ENCODE measurements at places on chromosomes 12 and 14. TPM values are rescaled to one million over a fixed set of nuclear protein-coding genes. Genes with fewer than 3 reads are reported as not detected.

- no peak for DNase-seq
These were observed 27.9 kb upstream of the HECTD1 start for GRCh38 chr14:31235462-31235861.

The ZNF385A gene
- 14.4 TPM for total RNA-seq

The LMNTD1 gene
- total RNA-seq, result not detected

DNA sequence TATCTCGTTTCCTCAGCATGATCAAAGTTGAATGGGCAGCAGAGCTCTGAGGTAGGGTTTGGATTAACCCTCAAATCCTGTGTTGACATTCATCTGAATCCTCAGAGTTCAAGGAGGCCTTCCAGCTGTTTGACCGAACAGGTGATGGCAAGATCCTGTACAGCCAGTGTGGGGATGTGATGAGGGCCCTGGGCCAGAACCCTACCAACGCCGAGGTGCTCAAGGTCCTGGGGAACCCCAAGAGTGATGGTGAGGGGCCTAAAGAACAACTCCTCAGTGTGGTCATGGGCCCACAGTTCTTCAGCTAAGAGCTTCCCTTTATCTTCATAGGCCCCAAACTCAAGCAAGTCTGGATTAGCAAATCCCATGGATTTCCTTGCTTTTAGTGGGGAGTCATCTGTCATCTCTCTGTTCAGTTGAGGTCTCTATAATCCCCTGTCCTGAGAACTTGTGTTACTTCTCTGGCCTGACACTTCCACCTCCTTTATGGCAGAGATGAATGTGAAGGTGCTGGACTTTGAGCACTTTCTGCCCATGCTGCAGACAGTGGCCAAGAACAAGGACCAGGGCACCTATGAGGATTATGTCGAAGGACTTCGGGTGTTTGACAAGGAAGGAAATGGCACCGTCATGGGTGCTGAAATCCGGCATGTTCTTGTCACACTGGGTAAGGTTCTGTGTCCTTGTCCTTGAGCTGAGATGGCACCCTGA is 1.5 kb downstream of the MYL6 start:
- no peak for DNase-seq

DNA sequence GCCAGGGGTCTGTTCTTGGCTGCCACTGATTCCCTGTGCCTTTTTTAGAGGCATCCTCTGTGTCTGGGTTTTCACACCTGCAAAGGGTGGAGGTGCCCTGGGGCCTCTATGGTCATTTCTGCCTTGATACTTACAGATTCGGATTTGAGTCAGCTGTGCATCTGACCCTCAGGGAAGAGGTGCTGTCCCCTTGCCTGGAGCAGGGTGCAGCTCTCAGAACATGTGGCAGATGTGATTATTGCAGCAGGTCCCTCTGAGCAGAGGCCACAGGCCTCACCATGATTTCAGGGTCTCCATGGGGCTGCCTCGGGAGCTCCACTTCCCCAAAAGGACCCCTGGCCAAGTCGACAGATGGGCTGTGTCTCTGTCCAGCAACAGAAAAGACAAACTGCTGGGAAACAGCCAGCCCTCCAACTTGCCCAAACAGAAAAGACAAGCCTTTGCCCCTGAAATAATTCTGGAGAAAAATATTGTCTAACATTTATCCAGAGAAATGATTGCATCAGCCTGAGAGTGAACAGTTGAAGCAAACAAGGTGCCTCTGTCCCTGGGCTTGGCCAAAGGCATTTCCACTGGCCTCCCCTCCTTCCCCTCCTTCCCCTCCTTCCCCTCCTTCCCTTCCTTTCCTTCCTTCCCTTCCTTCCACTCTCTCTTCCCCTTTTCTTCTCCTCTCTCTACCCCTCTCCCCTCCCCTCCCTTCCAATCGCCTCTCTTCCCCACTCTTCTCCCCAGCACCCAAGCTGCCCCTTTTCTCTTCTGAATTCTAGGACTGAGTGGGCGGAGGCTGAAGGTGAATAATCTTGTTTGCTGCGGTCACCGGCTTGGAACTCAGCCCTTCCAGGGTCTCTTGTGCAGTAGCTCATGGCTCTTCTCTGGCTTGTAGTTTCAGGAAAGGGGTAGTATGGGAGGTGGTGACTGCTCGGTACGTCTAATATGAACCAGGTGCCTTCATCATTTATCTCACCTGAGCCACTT is 676 bp downstream of the SERPINA3 start:
- no peak for DNase-seq

- no peak for DNase-seq
These were observed 58.2 kb downstream of the HMGA2 start for GRCh38 chr12:65882486-65882885.

GRCh38 chr14:69081271-69081670 is 71.6 kb downstream of the DCAF5 start:
- no peak for DNase-seq

Measured in tibial nerve (tissue), 4 donors.